Fibroblast of the aortic adventitia (primary cell): ENCODE measurements at places on chromosomes 6 and 20. TPM values are rescaled to one million over a fixed set of nuclear protein-coding genes. Genes with fewer than 3 reads are reported as not detected.

RAB44 gene
- total RNA-seq: not detected in 2 replicates

TUBB1 gene
- not detected in 2 replicates for total RNA-seq

TFAP2A gene
- total RNA-seq: 1.4 TPM in 1 of 2 replicates, not detected in the other

ZC2HC1B gene
- not detected in 2 replicates for total RNA-seq

NFS1 gene
- 5.3 and 19.9 TPM in 2 replicates for total RNA-seq
